ENCODE measurements at places on chromosomes 7 and 10. TPM values are rescaled to one million over a fixed set of nuclear protein-coding genes. Genes with fewer than 3 reads are reported as not detected.
A peak's percentile ranks its signal among the peaks of the same experiment; 100 is the strongest.

CNPY1 gene
- total RNA-seq: not detected

FFAR4 gene
- not detected for total RNA-seq

PDE1C gene
- total RNA-seq: 187 TPM

ABCB4 gene
- not detected for total RNA-seq

ZNF33B gene
- total RNA-seq: 3.0 TPM

DNA sequence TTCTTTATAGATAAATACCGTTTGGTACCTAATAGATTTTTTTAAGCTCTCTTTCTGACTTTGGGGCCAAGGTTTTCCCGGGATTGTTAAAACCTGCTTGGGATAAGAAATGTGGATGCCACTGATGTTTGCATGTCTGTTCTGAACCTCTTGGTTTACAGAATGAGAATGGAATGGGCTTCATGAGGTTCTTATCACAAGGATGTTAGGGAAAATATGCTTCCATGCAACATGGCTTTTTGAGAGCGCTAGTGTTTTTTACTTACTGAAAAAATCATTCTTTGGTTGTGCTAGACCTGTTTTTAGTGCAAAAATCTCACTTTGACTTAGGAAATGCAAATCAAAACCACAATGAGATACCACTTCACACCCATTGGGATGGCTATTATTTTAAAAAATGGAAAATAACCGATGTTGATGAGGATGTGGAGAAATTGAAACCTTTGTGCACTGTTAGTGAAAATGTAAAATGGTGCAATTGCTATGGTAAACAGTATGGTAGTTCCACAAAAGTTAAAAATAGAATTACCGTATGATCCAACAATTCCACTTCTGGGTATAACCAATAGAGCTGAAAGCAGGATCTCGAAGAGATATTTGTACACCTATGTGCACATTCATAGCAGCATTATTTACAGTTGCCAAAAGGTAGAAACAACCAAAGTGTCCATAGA, 38.9 kb downstream of the TSPAN14 start:
- no peak for DNase-seq

GRCh38 chr10:42997849-42998165, 79.1 kb upstream of the RET start:
- DNase-seq: no peak

GRCh38 chr7:154861589-154861988, 141.3 kb downstream of the PAXIP1 start:
- DNase-seq: no peak

GRCh38 chr10:9331583-9332008, 1277.1 kb downstream of the GATA3 start:
- DNase-seq: peak; percentile 77

- no peak for DNase-seq
These were observed 143.6 kb downstream of the EBF3 start for GRCh38 chr10:129820451-129820850.

- DNase-seq: no peak
These were observed 4.3 kb upstream of the GDI2 start for GRCh38 chr10:5817322-5818047.

GRCh38 chr7:36741866-36742265, 17.6 kb upstream of the AOAH start:
- DNase-seq: no peak

DNA sequence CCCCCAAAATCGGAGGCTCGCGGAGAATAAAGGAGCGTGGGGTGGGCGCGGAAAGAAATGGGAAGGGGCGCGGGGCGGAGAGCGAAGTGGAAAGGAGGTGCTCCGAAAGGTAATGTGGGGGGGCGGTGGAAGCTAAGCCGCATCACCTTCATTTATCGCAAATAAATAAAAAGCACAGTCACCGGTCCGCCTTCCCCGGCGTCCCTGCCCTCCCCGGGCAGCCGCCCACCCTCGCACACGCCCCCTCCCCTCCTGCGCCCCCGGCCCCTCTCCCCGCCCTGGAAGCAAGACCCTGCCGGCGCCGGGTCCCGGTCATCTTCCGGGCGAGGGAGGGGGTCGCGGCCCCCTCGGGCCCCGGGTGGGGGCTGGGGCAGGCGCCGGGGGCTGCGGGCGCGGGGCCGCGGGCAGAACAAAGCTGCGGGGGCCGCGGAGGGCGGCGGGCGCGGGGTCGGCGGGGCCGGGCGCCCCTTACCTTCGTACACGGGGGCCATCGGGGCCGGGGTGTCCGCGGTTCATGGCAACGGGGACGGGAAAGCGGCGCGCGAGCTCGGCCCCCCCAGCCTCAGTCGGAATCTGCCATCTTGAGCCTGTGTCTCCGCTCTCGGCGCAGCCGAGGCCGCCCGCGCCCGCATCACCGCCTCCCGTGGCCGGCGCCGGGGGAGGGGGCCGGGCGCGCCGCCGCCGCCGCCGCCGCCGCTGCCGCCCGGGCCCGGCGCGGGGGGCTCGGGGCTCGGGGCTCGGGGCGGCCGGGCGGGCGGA, 486 bp downstream of the HIPK2 start:
- no peak for DNase-seq

GRCh38 chr10:124698545-124699469, 45.4 kb downstream of the FAM53B start:
- DNase-seq: no peak

- DNase-seq: no peak
These were observed 59.0 kb downstream of the KCNH2 start for GRCh38 chr7:150919160-150919559.

- peak; percentile 54 for DNase-seq
These were observed 217.2 kb downstream of the REEP3 start for GRCh38 chr10:63738410-63738809.

DNA sequence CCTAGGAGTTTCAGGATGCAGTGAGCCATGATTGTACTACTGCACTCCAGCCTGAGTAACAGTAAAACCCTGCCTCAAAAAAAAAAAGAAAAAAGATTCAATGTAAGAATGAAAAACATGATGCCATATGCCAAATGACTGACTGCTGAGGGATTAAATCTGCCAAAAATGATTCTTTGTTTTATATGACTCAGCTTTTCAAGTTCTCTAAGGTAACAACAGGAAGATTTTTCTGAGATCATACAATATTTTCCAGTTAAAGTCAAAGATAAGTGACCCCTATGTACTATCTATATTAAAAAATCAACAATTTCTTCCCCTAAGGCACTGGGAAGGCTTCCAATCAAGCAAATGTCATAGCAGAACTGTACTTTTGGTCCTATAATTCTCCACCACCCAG, 271.2 kb upstream of the IMMP2L start:
- DNase-seq: peak; percentile 68

- DNase-seq: no peak
These were observed 270.4 kb upstream of the PRKCQ start for GRCh38 chr10:6850452-6850851.

DNA sequence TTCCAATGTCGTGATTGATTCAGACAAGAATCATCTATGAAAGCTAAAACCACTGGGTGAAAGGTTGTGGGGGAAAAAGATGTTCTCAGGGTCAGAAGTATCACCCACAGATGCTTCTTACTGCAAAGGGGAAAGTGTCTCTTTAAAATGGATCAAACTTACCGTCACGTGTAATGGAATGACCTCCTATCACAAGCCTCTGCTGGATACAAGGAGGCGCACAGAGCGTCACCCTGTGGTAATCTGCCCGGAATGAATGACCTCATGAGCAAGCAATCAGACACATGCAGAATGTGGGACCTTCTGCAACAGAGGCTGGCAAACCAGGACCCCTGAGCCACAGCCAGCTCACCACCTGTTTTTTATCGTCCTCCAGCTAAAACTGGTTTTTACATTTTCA, 33.0 kb downstream of the WIPF3 start:
- peak; percentile 80 for DNase-seq

DNA sequence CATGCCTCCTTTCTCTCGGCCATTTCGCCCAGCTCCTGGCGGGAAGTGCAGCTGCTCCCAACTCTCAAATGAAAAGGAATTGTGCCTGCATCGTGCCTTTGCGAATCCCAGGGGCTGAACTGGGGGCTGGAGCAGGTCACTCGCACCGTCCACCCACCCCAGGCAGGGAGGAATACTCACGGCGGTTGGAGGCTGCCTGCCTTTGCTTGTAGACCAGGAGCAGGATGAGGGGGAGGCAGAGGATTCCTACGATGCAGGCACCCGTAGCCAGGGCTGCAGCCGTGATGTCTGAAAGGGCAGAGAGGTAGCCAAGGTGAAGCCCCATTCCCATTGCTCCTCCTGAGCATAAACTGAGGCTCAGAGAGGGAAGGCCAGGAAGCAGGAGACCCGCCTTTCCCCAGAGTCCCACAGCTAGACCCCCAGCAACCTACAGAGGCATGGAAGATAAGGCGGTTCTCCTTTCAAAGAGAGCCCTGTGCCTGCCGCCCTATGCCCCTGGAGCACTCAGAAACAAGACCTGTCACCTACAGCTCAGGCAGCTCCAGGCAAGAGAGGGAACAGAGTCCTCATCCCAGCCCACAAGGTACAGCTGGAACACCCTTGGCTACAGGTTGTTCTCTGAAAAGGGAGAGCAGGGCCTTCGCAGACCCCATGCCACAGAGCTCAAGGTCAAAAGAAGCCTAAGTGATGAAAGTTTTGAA, 18.0 kb downstream of the VSIR start:
- DNase-seq: no peak

DNA sequence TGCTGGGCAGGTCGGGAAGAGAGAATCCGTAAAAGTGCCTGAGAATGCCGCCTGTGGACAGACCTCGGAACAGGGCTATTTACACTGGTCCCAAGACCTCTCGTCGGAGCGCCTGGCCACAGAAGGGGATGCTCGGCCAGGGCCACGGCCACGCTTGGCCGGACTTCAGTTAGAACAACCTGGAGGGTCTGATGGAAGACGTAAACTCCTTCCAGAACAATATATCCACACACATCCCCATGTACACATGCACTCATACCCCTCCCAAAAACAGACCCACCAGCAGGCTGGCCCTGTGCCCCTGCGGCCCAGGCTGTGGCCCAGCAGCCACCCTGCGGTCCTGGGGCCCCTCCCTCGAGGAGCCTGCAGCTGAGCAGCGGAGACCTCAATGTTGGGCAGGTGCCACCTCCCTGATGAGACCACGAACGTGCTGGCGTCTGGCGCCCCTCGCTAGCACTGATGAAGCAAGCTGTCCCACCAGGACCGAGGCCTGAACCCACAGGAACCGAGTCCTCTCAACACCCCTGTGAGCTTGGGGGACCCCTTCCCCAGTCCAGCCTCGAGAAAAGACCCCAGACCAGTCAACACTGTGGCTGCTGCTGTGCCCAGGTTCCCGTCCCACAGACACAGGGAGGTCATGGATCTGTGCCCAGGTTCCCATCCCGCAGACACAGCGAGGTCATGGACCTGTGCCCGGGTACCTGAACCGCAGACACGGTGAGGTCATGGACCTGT, 8.9 kb downstream of the CFAP46 start:
- DNase-seq: no peak

DNA sequence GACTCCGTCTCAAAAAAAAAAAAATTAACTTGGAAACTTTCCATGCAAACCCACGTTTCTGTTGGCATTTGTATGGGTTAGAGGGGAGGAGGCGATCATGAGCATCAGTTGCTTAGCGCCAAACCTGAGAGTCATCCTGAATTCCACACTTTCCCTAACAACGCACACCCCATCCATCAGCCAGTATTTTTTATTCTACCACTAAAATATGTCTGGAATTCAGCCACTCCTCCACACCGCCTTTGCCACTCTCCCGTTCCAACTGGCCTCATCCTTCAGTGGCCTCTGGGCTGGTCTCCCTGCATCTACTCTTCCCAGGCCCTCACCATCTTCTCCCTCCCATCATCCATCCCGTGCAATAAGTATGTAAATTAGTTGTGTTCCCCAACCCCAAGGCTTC, 4.7 kb upstream of the LMBR1 start:
- DNase-seq: peak; percentile 56

- no peak for DNase-seq
These were observed 26.3 kb downstream of the SND1 start for GRCh38 chr7:127678337-127678736.

DNA sequence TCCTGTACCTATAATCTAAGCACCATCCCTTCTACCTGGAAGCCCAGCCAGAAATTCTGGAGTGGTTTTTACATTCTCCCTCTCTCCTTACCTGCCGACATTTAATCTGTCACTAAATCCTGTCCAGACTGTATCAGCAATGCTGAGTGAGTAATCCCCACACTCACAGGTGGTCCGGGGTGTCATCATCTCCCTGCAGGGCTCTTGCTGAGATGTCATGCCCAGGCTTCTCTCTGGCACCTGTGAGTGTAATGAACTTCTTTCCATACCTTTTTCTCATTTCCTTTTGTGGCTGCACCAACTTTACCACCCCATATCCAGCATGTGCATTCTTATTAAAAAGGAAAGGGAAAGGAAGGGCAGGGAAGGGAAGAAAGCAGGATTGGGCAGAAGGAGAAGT, 355.2 kb downstream of the CCSER2 start:
- no peak for DNase-seq

DNA sequence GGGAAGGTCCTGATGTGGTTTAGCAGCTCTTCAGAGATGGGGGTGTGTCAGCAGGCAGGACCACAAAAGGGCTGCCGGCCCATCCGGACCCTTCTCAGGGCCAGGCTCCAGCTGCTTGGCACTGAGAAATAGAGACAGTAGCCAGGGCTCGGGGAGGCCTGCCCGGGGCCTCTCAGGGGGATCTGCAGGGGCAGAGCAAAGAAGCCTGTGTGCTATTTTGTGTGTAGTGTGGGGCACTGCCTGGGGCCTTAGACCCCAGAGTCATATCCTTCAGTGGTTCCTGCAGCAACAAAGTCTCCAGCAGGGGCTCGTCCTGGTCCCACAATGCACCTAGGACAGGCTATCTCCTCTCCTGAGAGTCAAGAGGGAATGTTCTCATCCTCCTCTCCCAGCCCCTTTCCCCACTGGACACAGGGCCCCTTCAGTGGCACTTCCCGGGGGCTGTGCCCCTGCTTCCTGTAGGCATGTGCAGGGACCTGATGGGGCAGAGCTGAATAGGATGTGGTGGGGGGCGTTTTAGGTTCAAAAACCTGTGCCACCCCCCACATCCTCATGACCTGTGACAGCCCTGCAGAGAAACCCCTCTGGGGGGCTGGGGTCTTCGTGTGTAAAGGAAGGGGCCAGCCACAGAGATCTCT, 159.5 kb upstream of the RHEB start:
- DNase-seq: no peak

DNA sequence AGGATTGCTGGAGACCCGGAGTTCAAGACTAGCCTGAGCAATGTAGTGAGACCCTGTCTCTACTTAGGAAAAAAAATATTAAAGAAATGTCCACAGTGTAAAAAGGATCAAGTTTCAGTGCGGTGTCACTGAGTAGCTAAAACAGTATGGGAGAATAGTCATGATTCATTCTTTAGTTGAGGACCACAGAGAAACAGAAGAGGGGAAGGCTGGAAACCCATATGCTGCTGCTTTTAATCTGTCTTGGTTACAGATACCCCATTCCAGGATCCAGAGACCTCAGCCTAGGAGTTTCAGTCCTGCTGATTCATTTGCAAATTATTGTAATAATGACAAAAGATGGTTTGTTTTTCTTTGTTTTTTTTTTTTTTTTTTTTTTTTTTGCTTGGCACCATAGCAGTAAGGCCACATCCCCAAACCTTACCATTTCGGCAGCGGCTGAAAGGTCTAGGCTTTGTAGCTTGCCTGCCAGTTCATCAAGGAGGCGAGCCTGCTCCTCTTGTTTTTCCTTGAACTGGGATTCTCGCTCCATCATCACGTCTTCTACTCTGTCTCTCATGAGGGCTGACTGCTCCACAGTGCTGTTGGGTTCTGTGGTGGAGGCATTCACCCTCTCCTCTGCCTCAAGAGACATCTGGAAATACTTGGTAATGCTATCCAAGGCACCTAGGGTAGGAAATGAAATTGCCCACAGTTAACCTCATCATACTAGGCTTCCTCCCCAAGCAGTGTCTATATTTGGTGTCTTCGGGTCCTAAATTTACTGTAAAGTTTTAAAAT, 44.2 kb downstream of the DLD start:
- peak; percentile 40 for DNase-seq

All from fibroblast of the aortic adventitia (primary cell).